ENCODE measurements at places on chromosomes 6 and 20. TPM values are rescaled to one million over a fixed set of nuclear protein-coding genes. Genes with fewer than 3 reads are reported as not detected.

Gene HDGFL1
- polyA plus RNA-seq = not detected

GRCh38 chr6:116354236-116354635 is 16.5 kb upstream of the DSE start:
- no peak for DNase-seq

DNA sequence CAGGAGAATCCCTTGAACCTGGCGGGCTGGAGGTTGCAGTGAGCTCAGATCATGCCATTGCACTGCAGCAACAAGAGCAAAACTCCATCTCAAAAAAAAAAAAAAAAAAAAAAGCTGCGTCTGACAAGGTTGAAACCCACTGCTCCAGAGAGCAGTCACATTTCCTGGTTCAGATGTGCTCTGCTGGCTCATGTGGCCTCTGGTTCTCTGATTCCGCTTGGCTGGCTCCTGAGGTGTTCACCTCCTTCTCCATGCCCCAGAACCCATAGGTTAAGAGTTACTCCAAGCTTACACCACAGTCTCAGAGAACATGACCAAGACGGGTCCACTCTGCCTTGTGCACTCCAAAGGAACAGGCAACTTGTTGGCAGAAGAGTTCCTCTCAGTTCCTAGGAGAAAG is 8.8 kb upstream of the CNR1 start:
- no peak for DNase-seq

DNA sequence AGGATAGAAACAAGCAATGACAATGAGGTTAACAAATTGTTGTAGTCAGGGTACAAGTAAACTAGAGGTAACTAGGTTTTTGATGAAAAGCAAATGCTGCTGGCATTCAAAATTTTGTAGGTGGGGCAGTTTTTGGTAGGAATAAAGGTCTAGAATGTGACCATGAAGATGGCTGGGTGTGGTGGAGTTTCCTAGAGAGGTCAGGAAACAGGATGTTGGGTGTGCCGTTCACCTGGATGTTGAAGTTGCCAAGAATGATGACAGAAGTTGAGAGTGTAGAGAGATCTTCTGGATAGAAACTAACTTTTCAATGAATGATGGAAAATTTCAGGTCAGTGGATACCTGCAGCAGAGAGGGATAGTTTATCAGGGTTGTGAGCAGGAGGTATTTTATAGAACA is 22.7 kb downstream of the MAPK14 start:
- DNase-seq = peak; percentile 60

GRCh38 chr6:125759959-125760457 is 10.6 kb downstream of the HEY2 start:
- no peak for DNase-seq

DNA sequence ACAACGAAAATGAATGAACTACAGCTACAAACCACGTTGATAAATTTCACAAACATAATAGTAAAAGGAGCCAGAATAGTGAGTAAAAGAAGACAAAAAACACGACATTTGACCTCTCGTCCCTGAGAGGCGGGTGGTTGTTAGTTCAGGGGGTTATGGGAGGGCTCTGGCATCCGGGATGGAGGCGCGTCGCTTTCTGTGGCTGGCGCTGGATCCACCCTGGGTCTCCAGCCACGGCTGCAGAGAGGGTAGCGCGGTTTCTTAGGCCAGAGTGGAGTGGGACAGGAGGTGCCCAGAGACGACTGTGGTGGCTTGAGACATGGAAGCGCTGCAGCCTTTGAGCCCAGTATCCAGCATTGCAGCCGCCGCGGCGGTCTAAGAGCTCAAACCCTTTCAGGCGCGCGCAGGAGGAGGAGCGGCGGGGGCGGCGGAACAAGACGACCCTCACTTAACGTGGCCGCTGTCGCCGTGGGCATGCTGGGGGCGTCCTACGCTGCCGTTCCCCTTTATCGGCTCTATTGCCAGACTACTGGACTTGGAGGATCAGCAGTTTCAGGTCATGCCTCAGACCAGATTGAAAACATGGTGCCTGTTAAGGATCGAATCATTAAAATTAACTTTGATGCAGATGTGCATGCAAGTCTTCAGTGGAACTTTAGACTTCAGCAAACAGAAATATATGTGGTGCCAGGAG is 3.7 kb upstream of the ZSCAN23 start:
- DNase-seq = no peak

DNA sequence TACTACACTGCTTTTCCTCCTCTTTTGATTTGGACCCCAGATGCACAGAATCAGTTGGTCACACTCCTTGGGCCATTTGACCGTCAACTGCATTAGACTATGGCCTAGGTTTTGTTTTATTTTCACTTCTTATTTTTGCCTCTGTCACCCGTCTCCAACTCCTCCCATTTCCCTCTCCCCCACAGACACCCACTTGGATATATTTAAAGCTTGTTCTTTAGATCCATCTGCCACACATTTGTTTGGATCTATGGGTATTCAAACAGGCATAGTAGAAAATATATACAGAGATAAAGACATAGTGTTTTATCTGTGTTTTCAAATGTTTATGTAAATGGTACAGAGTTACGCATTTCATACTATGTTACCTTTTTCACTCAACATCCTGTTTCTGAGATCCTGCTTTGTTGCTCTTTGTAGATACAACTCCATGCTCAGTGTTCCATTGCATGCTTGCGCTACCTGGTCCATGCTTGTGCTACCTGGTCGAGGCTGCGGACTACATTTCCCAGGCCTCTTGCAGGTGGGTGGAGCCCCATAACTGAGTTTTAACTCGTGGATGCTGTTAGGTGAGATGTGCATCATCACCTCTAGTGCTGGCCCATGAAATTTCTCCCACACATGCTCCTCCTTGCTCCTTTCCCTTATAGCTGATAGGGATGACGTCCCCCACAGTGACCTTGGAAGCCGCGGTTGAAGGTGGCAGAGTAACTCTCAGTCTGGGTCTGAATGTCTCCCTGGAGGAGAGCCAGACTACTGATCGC is 11.5 kb upstream of the PREX1 start:
- no peak for DNase-seq

DNA sequence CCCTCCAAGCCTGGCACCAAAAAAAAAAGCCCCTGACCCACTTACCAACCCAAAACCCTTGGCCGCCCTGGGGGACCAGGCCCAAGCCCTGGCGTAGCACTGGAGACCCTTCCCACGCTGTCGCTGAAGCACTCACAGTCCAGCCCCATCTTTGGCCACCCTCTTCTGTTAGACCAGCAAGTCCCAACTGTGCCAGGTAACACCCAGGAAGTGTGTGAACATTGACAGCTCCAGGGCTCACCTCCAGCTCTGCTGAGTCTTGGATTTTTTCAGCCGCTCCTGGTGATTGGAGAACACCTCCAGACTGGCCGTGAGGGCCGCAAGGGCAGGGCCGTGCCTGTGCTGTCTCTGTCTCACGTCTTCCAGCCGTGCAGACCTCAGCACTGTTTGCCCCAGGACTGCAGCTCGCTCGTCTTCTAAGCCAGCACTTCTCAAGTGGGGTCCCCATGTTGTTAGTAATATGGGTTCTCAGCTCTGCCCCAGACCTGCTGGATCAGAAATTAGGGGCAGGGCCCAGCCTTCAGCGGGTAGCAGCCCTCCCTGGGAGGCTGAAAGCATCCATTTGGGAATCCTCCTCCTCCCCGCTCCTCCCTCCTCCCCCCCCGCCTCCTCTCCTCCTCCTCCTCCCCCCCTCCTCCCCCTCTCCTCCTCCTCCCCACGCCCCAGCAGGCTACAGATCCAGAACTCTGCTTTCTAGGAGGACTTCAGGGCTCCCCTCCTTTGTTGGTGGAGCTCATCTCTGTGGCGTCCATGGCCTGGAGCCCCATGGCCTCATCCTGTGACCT is 18.1 kb downstream of the NPEPL1 start:
- DNase-seq = no peak

DNA sequence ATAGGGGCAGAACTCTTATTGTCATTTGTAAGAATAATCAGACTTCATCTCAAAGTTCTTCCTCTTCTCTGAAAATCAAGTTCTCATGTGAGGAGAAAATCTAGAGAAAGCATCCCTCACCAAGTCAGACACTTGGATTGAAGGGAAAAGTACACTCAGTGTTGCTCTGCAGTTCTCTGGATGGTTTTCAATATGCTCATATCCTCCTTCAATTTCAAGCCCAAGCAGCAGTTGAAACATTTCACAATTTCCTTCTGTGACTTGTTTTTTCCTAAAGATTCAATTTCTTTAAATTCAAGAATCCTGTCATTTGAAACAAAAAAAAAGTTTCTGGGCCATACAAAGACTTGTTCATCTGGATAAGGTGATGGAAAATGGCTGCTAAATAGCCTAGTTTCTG is 140.2 kb upstream of the AHI1 start:
- no peak for DNase-seq

GRCh38 chr20:33662172-33662571 is at the start of gene C20orf144:
Gene C20orf144 (plus strand): TSS chr20:33662327. CDS start chr20:33662346, 19 bp downstream.
- DNase-seq = no peak

Gene C20orf144
- polyA plus RNA-seq = not detected

- peak; percentile 34 for DNase-seq
These were observed 3.6 kb downstream of the CYP39A1 start for GRCh38 chr6:46648869-46649492.

Gene CNR1
- polyA plus RNA-seq = 0.87 TPM

DNA sequence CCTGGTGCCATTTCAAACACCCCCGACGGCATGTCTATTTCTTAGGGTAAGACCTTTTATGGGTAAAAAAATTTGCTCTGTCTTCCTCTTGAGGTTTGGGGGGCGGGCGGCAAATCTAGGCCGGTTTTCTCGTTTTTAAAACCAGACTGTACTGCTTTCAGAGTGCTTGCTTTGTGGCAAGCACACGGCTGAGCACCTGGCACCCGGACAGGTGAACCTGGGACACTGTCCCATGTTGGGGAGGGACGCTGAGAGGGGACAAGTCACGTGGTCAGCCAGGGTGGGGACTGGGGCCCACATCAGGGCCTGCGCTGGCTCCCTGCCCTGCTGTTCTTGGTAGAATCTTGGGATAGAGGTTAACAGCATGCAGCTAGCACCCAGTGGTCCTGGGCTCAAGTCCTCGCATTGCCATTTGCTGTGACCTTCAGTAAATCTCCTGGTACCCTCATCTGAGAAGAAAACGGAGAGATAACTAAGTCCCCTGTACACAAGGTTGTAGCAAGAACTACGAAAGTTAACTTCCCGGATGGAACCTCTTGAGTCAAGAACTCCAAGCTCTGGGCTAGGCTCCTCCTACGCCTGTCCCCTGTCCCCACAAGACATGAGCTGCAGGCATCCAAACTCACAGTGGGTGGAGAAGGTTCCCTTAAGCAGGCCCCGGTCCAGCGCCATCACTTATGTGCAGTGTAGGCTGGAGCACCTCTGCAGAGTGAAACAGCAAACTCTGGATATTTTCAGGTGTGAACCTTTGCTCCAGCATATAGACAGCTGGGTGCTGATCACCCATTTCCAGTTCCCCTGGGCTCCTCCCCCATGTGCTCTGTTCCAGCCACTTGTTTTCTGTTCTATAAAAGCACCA is 41.7 kb downstream of the PMEPA1 start:
- DNase-seq = peak; percentile 56

- no peak for DNase-seq
These were observed 1.4 kb downstream of the OTOR start for GRCh38 chr20:16749573-16749972.

DNA sequence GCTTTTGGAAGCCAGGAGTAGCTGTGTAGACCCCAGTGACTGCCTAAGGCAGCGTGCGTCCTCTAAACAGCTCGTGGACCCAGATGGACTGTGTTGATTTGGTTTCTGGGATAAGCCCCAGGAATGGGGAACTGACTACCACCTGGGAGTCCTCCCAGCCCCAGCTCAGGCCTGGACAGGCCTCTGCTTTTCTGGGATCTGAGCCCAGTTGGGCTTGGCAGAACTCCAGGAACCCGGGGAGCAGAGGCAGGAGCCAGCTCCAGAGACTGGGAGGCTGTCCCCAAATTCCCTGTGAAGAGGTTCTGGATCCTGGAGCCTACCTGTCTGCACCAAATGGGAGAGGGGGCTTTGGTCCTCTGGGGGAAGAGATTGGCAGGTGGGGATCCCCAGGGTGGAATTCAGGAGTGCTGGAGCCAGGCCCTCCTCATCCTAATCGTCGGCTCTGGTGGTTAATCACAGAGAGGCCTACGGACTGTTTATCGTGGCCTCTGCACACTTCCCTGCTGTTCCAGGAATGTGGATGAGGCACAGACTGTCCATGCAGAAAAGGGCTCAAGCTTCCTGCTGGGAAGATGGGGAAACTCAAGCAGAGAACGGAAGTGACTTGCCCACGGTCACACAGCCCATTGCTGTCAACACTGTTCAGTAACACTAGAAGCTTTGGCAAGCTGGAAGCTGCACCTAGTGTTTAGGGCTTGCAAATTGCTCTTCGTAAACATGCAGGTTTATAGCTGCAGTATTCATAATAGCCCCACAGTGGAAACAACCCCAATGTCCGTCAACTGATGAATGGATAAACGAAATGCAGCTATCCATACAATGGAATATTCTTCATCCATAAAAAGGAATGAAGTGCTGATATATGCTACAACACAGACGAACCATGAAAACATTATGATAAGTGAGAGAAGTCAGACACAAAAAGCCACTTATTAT is 100.6 kb downstream of the KCNB1 start:
- DNase-seq = no peak

GRCh38 chr20:64245746-64246595 is 9.6 kb upstream of the PCMTD2 start:
- no peak for DNase-seq

DNA sequence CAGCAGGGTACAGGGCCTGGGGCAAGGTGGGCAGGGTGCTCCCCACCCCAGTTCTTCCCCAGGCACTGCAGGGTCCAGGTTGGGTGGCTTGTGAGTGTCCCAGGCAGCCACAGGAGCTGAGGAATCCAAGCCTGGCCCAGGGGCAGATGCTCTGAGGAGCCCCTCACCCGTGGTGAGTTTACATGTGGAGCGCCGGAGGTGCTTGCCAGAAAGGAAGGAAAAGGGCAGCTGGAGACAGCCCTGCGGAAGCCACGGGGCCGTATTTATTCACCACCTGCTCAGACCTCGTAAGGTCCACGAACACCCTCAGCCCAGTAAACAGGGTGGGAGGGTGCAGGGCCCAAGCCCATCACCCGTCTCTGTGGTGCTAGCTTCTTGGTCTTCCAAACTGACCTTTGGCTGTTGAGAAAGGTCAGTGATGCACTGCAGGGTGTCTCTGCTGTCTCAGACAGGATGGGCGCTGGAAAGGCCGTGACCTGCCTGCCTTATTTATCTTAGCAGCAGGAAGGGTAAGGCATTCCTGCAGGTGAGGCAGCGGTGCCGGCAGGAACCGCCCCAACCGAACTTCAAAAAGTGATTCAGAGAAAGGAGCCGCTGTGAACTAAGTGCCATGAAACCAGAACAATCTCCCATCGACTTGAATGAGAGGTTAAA is 4.0 kb upstream of the FRMD1 start:
- no peak for DNase-seq

Gene OLIG3
- not detected for polyA plus RNA-seq

- no peak for DNase-seq
These were observed 2.0 kb downstream of the PDE10A start for GRCh38 chr6:165660857-165661663.

Gene ZNF341
- polyA plus RNA-seq = 4.4 TPM
